ENCODE measurements at places on chromosomes 16 and 17.

DNA sequence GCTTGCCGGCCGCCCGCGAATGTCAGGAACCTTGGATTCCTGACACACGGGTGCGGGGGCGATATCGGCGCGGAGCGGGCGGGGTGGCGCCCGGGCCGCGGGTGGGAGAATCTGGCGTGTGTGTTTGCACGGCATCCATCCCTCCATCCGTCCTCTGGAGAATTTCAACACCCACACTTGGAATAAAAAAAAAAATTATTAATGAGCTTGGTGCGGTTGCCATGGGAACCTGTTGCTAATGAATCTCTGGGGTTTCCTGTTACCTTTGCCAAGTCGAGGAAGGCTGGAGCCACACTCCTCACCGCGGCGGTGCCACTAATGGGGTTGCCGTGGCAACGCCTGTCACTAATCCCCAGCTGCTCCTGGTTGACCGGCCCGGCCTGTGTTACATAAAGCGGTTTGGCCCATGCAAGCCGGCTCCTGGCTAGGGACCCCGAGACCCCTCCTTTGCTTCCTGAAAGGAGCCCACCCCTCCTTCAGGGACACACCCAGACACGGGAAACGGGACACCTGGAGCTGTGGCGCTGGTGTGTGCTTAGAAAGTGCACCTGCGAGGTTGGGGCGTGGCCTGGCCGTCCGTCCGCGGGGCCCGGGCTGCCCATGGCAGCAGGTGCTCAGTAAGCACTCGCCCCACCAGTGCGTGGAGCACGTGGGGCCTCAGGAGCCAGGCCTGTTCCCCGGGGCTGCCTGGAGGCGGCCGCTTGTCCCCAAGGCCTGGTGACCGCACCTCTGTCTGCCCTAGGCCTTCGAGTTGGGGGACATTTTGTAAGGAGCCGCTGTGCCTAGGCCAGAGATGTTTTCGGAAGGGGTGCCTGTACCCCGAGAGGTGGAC is 14.6 kb downstream of the CACNA1H start:
- DNase-seq: no peak

DNA sequence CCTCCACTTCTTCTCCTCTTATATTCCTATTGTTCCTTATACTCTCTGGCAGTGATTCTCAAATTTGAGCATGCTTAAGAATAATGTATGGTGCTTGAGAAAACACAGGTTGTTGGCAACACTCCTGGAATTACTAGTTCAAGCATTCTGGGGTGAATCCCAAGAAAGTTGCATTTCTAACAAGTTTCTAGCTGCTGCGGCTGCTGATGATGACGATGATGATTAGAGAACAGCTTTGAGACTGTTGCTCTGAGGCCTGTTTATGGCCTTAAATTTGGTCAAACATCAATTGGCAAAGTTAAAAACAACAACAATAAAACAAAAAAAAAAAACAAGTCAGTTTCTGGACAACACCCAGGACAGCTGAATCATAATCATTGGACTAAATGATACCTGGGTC is 961.9 kb downstream of the CDH11 start:
- DNase-seq: no peak

- DNase-seq: no peak
Measured at GRCh38 chr16:19688396-19689024, 29.5 kb downstream of the KNOP1 start.

GRCh38 chr17:7184091-7184488 is 4.9 kb upstream of the ASGR1 start:
- DNase-seq: peak; percentile 66

- no peak for DNase-seq
Measured at GRCh38 chr16:57226701-57227621, 18.1 kb upstream of the ARL2BP start.

GRCh38 chr17:74960570-74961342 is 11.8 kb downstream of the HID1 start:
- no peak for DNase-seq

GRCh38 chr17:79331492-79331891 is 256.9 kb downstream of the ENGASE start:
- DNase-seq: peak; percentile 28

GRCh38 chr17:53168413-53168812 is 654.3 kb upstream of the KIF2B start:
- DNase-seq: no peak

DNA sequence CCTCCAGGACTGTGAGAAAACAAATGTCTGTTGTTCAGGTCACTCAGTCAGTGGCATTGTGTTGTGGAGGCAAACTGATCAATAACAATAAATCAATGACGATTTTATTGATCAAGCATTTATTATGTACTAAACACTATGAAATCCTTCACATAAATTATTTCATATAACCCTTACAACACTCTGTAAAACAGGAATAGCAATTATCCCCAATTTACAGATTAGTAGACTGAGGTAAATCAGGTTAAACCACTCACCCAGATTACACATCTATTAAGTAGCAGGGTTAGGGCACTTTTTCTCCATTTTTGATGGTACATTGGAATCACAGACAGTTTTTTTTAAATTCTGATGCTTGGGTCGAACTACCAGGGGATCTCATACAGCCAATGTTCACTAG is 372.8 kb upstream of the MAF start:
- DNase-seq: no peak

DNA sequence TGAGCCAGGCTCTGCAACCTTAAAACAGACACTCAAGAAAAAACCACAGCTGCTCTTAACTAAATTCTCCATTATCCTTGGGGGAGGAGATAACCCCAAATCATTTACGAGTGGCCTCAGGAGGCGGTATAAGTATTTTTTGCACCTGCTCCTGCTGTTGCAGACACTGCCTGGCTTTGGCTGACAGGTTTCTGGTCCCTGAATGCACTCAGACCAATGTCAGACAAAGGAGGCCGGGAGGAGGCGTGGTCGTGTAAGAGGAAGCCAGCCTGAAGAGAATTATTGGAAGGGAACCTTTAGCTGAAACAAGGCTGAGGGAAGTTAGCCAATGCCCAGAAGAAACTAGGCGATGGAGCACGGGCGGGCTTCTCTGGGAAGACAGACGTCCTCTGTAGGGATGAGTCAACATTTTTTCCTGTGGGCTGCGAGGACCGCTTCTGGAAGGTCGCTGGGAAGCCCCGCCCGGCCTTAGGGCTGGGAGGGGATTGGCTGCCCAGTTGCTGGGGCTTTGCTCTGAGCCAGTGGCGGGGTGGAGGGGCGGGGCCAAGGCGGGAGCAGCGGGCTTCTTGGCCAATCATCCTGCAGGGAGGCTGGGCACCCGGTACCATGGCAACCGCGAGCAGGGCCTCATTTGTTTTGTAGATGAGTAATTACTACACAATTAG is 82.3 kb downstream of the CCDC182 start:
- peak; percentile 97 for DNase-seq

- no peak for DNase-seq
Measured at GRCh38 chr16:2952679-2953078, 11.4 kb upstream of the KREMEN2 start.

GRCh38 chr16:48140821-48141220 is 15.0 kb downstream of the ABCC12 start:
- no peak for DNase-seq

DNA sequence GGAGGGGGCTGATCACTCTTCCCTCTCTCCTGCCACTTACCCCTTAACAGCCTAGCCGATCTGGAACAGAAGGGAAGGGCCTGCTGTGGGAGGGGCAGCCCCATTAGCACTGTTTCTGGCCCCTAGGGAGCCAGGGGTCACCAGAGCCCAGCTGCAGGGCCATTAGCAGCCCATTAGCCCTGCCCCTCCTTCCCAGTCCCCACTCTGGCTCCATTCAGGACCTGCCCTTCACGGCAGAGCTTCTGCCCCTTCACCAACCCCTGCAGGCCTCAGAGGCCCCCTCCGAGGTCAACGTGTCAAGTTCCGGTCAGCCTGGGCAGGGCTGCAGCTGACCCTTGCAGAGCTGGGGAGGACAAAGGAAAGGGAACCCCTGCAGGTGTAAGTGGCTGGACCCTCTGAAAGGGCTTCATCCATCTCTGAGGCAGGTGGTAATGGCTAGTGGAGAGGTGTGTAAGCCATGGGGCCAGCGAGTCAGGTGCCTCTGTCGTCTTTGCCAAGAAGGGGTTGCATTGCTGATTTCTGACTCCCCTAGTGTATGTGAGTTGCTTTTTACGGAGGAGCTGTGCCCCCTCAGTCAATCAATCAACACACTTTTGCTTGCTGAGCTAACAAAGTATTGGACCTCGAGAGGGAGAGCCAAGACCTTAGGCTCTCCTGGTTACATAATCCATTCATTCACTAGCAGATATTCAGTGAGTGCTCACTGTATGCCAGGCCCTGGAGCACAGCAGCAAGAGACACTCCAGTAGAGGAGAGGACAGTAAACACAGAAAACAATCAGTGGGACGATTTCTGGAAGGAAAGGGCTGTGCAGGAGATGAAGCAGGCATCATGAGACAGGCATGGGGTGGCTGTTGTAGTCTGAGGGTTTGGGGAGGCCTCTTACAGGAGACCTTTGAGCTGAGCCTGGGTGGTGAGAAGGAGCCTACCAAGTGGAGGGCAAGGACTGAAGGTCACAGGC is 18.2 kb upstream of the KCNJ12 start:
- DNase-seq: peak; percentile 34

DNA sequence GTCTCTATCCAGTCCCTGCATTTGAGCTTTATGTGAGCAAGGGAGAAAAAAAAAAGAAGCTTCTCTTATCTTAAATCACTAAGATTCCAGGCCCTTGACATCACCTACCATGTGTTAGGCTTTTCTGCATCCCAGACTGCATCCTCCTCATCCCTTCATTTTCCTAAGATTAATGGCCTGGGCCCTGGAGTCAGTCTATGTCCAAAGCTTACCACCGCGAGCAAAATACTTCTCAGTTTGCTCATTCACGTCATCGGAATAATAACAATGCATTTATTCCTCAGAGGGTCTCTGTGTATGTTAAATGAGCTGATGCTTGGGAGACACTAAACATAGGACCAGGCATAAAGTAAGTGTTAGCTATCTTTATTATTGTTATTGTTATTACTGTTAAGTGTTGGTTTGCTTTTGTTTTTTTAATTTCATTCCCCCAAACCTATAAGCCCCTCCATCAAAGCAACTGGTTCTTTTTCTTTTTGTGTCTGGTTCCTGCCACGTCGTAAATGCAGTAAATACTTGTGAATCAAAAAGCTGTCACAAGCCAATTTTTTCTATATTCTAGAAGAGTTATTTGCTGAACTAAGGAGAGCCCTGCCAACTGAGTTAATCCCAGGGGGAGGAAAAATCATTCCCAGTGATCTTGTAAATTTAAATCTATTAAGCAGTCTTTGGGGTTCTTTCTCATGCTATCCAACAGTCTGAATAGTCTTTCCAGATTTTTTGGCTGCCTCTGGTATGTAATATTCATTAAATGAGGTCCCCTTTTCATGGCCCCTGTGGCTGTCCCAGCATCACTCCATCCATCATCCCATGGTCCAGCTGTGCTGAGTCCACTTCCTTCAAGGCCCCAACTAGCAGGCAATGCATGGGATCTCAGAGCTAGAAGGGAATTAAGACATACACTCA is 46.5 kb downstream of the VAT1L start:
- DNase-seq: no peak

GRCh38 chr17:58528443-58528842 is 14.0 kb upstream of the MTMR4 start:
- no peak for DNase-seq
